ENCODE measurements at places on chromosomes 16 and 17.

- no peak for DNase-seq
Measured at GRCh38 chr16:1792836-1793577, 498 bp downstream of the IGFALS start.

- DNase-seq, result peak; percentile 74
Measured at GRCh38 chr17:55527540-55528118, 16.4 kb upstream of the SMIM36 start.

DNA sequence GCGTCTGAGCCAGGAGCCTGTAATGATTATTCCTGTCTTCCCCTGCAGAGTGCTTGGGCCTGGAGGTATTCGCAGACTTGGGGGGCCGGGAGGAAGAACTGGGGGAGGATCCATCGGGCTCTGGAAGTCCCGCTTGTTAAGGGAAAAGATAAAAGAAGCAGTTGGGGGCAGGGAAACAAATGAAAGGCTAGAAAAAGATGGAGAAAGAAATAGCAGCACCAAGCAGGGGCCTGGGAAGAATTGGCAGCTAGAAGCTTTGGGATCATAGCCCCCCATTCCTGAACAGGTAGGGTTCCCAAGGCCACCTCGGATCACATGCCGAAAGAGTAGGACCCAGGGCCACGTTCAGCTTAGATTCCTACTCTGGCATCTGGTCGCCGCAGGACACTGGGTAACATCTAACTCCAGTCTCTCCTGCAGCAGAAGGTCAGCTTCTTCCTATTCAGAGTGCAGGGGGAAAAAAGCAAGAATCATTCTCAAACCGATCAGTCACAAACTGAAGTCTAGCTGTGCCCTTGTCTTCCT is 23.6 kb downstream of the ADAM11 start:
- DNase-seq, result no peak

DNA sequence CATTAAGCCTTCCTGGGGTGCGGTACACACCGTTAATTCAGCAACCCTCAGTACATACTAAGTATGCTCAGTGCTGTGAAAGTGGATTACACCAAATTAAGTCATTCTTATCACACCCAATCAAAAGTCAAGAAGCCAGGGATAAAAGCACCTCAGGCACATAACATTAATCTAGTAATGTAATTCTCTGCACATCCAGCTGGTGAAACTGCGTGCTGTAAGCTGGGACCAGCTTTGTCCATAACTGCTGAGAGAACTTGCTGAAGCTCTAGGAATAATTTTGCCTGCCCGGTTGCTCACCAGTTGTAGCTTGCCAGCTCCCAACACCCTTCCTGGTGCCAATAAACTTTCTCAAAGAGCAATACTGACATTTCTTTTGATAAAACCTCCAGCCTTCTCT is 44.9 kb downstream of the SLC47A1 start:
- DNase-seq, result no peak

GRCh38 chr16:25905810-25906209 is 214.1 kb downstream of the HS3ST4 start:
- no peak for DNase-seq

- peak; percentile 88 for DNase-seq
Measured at GRCh38 chr16:72848759-72849664, 198.9 kb downstream of the ZFHX3 start.

GRCh38 chr17:21595086-21595485 is 97.2 kb upstream of the KCNJ18 start:
- DNase-seq, result no peak

DNA sequence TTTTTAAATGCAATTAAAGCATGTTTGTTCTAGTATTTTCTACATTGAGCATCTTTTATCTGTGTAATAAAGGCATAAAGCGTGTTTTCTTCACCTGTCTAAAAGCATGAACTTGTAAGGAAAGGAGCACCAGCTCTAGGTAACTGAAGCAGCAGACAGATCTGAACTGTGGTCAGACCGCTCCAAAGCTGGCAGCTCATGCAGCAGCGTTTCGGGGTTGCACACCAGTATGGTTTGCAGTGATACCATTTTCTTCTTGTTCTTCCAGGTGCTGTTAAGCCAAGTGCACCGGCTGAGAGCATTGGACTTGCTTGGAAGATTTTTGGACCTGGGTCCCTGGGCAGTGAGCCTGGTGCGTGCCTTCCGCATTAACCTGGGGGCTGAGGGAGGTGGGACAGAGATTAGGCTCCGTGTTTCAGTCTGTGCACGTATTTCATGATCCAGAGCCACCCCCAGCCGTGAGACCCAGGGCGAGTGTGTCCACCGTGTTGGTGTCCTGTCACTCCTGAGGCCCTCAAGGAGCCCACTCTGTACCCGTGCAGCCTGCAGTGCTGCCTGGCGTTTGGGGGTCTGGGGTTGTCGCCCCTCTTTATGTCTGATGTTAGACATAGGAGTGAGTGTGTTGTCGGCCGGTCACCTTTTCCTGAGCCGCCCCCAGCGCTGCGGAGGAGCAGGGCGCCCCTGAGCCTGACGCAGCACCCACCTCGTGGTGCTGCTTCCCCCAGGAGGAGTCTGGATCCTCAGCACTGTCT is 136.3 kb upstream of the CHMP6 start:
- DNase-seq, result no peak

GRCh38 chr16:20995711-20996110 is 95.1 kb downstream of the LYRM1 start:
- DNase-seq, result no peak

DNA sequence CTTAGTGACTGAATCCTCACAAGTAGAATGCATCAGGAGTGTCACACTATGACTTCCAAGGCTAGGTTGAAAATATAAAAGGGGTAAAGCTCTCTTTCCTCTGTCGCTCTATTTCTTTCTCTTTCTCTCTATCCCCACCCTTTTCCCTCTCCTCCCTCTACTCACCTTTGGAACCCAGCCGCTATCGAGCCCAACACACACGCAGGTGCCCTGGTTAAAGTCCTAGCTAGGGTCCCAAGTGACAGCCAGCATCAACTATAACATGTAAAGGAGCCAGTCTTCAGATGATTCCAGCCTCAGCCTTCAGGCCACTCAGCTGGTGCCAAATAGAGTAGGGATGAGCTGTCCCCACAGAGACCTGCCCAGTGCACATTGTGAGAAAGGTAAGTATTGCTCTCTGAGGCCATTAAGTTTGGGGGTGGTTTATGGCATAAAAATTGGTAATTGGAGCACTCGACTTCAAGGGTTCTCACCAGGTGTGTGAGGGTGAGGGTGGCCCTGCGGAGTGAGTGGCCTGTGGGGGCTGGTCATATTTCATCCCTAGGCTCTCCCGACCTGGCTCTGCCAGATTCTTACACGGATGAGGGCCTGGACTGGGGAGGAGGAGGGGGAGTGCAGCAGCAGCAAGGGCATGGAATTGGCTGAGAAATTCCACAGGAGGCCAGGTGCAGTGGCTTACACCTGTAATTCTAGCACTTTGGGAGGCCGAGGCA is 14.9 kb upstream of the C16orf54 start:
- no peak for DNase-seq

DNA sequence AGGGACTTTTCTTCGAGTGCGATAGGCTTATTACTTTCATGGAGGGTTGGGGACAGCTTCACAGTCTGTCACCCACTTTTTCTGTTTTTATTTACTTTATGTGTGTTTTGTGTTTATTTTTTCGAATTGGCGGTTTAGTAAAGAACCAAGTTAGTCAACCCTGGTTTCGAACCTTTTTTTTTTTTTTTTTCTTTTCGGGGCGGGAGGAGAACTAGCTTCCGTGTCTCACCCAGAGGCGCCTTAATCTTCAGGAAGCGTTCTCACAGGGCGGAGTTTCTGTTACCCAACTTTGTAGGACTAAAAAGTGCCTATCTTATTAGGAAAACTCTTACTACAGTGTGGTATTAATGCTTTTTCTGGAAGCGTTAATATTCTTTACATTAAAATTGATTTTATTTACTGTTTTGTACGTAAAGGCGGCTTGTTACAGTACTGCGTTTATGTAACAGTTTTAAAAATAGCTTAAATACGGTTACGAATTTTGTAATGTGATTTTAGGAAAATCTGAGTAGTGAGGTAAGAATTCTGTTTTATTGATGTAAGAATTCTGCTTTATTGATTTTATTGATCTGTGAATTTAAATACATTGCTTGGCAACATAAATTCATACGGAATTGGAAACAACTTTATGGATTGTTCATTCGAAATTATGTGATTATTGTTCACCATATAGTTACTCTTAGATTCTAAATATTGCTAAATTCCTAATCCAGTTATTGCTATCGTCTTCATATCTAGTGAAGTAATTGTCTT is 885 bp downstream of the ZNF207 start:
- peak; percentile 82 for DNase-seq

- no peak for DNase-seq
Measured at GRCh38 chr17:75317671-75318070, 28.4 kb upstream of the SLC25A19 start.

DNA sequence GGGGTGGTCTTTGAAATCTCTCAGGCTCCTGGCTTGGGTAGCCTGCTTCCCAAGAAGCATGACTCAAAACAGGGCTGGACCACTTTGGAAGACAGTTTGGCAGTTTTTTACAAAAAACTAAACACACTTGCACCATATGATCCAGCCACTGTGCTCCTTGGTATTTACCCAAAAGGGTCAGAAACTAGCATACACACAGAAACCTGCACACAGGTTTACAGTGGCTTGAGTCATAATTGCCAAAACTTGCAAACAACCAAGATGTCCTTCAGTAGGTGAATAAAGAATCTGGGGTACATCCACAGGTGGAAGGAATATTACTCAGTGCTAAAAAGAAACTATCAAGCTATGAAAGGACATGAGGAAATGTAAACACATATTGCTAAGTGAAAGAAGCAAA is 323.2 kb upstream of the CDH5 start:
- no peak for DNase-seq

GRCh38 chr17:30554839-30555751 is 77.9 kb downstream of the GOSR1 start:
- peak; percentile 21 for DNase-seq

GRCh38 chr16:85798901-85799496 is 345 bp downstream of the EMC8 start:
- peak; percentile 35 for DNase-seq

DNA sequence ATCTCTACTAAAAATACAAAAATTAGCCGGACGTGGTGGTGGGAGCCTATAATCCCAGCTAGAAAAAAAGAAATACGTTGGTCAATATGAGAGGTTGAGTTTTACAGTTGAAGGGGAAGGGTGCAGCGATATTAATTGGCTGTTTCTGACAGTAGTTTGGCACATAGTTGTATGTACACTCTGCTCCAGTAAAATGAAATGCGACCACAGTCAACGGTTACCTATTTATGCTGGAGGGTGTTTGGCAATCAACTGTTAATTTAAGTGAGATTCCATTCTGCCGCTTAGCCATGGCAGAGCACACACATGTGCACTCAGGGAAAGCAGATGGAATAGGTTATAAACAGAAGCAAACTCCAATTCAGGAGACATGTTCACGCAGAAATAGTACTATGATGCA is 9.3 kb upstream of the ZNF594 start:
- DNase-seq, result no peak

DNA sequence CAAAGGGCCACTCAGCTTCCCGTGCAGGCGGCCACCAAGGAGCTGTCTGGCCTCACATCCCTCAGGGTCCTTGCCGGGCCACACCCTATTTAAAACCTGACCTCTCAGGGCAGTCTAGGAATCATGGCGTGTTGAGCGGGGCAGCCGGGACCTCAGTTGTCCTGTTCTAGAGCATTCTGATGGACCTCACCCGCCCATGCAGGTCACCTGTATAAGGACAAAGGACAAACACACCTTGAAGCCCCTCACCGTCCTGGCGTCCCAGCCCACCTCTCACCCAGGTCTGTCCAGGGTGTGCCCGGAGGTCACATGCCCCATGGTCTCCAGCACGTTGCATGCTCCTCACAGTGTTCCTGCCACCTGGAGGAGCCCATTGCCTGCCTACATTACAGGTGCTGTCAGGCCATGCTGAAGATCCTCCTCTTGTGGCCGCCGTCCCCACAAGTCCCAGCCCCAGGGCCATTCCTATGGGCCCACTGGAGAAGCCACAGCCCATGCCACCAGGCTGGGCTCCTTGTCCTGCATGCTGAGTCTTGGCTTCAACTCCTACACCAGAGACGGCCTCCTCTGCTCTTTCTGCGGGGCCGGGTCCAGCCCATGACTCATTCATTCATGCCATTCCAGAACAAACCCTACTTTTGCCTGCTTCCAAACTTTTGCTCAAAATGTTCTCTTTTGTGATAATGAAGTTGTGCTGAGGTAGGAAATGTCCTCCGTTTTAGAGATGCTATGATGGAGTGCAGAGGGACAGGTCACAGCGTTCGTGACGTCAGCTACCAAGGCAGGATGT is 46.3 kb downstream of the PEMT start:
- peak; percentile 29 for DNase-seq

- no peak for DNase-seq
Measured at GRCh38 chr17:79509490-79509889, 101.4 kb downstream of the RBFOX3 start.

DNA sequence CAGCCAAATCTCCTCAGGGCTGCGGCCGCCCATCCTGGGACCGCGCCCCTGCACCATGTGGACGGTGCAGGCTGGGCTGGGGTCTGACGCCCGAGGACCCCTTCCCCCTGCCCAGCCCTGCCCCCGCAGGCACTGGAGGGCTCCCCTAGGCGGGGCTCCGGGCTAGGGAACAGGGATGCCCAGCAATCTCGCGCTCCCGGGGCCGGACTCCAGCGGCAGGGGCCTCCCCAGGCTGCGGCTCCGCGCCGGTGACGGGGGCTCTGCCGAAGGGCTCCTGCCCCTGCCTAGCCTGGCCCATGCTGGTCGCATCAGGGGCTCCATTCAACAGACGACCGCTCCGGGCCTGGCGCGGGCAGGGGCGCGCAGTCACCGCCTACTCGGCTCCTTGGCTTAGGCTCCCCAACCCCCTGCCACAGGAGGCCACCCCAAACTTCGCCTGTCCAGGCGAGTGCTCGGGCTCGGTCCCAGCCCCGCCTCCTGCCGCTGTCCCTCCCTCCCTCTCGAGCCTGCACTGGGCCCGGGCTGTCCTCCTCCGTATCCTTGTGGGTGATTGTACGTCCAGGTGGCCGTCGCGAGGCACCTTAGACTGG is 27.4 kb upstream of the ADORA2B start:
- no peak for DNase-seq

GRCh38 chr16:1413684-1414531 is 596 bp downstream of the UNKL start:
- DNase-seq, result peak; percentile 44

DNA sequence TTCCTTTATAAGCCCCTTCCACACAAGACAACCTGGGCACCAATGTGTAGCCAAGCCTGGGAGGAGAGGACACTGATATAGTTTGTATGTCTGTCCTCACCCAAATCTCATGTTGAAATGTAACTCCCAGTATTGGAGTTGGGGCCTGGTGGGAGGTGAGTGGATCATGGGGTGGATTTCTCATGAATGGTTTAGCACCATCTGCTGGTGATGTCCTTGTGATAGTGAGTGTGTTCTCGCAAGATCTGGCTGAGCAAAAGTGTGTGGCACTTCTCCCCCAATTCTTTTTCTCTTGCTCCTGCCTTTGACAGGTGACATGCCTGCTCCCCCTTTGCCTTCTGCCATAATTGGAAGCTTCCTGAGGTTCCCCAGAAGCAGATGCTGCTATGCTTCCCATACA is 135.8 kb downstream of the USP31 start:
- no peak for DNase-seq

GRCh38 chr17:68613739-68614298 is 12.7 kb upstream of the FAM20A start:
- peak; percentile 79 for DNase-seq

GRCh38 chr17:33712120-33712519 is 419.0 kb upstream of the ASIC2 start:
- DNase-seq, result no peak
